PC-3 (cell line): ENCODE measurements at places on chromosomes 5 and 9.

- no peak for DNase-seq
Observed at GRCh38 chr9:91065231-91066041, 263.8 kb downstream of the SYK start.

- no peak for DNase-seq
Observed at GRCh38 chr9:33265211-33265865, 489 bp downstream of the CHMP5 start.

GRCh38 chr5:39219437-39219836 lies at the start of gene FYB1:
Gene FYB1 (minus strand): TSS chr5:39219563. CDS start chr5:39202960, 16,603 bp downstream.
- DNase-seq: peak; percentile 94

GRCh38 chr5:122702524-122702875 lies 72.4 kb upstream of the SNX2 start:
- DNase-seq: no peak

DNA sequence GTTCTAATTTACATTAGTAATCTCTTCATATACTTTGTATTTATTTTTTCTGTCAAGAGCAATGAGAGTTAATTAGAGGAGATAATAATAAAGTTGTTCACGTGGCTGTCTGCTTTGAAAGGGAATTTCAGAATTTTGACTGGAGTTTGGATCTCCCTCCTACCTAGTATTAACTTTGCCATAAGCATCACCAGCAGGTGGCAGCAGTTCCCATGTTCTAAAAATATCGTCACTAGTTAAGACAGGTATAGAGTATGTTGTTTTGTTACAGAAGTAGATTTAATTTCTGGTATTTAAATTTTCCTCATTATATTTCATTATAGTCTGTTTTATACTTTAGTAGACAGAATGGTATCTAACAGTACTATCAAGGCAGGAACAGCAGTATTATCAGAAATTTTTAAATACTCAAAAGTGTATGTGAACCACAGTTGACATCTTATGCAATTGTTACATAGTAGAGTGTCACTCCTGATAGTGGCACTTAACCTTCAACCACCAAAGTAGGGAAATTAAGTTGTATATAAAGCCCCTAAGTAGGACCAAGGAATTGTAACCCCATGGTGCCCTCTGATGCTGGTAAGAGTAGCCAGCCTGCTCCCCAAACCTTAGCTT lies 20.4 kb downstream of the GNPDA1 start:
- DNase-seq: peak; percentile 80

DNA sequence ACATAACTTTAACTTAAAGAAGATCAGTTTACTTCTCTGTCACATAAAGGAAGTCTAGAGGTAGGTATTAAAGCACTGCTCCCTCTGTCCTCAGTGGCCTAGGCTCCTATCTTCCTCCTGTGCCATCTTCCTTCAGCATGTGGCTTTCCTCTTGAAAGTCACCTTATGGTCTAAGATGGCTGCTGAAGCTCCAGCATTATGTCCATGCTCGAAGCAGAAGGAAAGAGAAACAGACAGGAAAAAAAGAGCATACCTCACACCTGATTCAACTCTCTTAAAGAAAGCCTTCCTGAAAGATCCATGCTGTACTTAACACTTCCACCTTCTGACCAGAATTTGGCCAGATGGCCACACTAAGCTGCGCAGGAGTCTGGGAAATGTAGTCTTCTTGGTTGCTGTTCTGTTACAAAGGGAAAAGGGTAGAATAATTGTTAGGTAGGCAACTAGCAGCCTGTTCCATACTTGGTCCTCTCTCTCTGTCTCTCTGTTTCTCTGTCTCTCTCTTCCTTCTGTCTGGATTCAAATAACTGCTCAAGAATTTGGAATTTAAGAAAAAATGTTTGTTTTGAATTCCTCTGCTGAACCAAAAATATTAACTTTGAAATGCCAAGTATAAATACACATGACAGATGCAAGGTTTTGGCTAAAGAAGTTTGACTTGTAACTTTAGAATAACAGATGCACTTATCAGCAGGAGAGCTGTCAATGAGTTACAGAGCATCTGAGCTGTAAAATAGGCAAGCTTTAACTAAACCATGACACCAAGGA lies 16.0 kb downstream of the TMEM174 start:
- DNase-seq: no peak

DNA sequence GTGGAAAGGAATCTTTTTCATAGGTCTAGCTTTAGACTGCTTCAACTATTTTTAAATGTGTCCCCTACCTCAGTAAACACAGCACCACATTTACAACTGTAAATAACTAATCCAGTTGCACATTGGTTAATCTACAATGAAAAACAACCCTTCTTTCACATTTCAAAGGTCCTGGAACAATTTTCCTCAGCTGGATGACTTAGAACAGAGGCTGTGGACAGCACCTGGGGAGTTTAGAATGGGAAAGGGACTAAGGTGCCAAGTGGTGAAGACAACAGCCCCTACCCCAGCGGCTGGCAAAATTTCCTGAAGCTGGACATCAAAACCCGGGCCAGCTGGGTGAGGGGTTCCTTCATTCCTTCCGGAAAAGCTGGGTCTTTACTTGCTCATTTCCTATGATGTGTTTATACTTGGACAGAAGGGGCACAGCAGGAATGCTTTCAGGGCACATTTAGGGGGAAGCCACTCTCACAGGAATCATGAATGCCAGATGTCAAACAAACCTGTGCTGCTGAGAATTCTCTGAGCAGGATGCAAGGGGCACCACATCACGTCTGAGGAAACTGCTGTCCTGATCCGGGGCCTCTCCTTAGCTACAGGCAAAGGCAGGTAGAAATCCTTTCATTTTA lies 158.3 kb downstream of the NR2F1-AS1 start:
- no peak for DNase-seq

GRCh38 chr5:97576956-97577355 lies 393.9 kb upstream of the RIOK2 start:
- DNase-seq: no peak

DNA sequence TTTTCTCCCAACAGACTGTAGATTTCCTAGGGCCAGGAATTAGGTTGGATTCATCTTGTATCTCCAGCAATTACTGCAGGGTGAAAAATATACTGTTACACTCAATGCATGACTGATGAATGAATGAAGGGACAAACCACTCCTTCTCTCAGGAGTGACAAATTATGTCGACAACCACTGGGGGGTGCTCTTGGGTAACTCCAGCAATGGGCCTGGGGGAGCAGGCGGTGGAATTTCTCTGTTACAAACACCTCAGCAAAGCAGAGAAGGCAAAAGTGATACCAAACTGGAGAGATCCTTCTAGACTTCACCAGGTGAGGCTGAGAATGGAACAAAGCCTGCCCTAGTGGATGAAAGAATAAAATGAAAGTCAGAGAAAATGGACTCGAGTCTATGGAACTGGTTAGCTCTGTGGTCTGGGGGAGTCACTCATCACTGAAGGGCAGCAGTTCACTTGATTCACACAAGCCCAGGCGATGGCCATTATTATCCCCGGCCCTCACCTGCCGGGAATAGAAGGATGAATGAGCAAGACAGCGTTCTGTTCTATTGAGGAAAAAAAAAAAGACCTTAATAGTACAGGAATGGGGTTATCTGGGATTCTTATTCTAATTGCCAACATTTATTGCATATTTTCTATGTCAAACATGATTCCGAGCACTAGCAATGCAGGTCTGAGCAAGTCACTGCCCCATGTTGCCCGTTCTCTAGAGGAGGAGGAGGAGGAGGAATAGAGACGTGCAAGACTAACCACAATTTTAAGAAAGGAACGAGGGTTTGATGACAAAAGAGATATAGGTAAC lies 341.1 kb downstream of the ASTN2 start:
- DNase-seq: peak; percentile 23
